Naive thymus-derived CD4-positive, alpha-beta T cell (primary cell): ENCODE measurements at places on chromosomes 16 and 17. TPM values are rescaled to one million over a fixed set of nuclear protein-coding genes. Genes with fewer than 3 reads are reported as not detected.
A peak's percentile ranks its signal among the peaks of the same experiment; 100 is the strongest.

- no peak overlapping the region for H3K4me3 ChIP-seq
- DNase-seq: no peak
- peaks cover 37% of the 10 kb centered on the region for H3K36me3 ChIP-seq
- H3K27ac ChIP-seq: no peak overlapping the region
- no peaks in the 10 kb centered on the region for H3K4me1 ChIP-seq
Observed at GRCh38 chr17:50487213-50488096, 8.8 kb downstream of the RSAD1 start.

GRCh38 chr17:69948406-69948805 lies 126.6 kb upstream of the KCNJ16 start:
- no peak overlapping the region for H3K4me3 ChIP-seq
- H3K27ac ChIP-seq: no peak overlapping the region
- no peaks in the 10 kb centered on the region for H3K4me1 ChIP-seq
- no peaks in the 10 kb centered on the region for H3K27me3 ChIP-seq
- DNase-seq: no peak
- H3K36me3 ChIP-seq: no peaks in the 10 kb centered on the region

GRCh38 chr17:48215583-48216139 lies 108.1 kb downstream of the SNX11 start:
- no peak for DNase-seq
- H3K36me3 ChIP-seq: no peaks in the 10 kb centered on the region
- no peak overlapping the region for H3K4me3 ChIP-seq
- no peak overlapping the region for H3K27ac ChIP-seq

- H3K27ac ChIP-seq: no peak overlapping the region
- DNase-seq: no peak
- no peaks in the 10 kb centered on the region for H3K27me3 ChIP-seq
- H3K4me1 ChIP-seq: no peaks in the 10 kb centered on the region
- H3K4me3 ChIP-seq: no peak overlapping the region
- no peaks in the 10 kb centered on the region for H3K36me3 ChIP-seq
Observed at GRCh38 chr17:69192754-69193153, 35.9 kb downstream of the ABCA10 start.

DNA sequence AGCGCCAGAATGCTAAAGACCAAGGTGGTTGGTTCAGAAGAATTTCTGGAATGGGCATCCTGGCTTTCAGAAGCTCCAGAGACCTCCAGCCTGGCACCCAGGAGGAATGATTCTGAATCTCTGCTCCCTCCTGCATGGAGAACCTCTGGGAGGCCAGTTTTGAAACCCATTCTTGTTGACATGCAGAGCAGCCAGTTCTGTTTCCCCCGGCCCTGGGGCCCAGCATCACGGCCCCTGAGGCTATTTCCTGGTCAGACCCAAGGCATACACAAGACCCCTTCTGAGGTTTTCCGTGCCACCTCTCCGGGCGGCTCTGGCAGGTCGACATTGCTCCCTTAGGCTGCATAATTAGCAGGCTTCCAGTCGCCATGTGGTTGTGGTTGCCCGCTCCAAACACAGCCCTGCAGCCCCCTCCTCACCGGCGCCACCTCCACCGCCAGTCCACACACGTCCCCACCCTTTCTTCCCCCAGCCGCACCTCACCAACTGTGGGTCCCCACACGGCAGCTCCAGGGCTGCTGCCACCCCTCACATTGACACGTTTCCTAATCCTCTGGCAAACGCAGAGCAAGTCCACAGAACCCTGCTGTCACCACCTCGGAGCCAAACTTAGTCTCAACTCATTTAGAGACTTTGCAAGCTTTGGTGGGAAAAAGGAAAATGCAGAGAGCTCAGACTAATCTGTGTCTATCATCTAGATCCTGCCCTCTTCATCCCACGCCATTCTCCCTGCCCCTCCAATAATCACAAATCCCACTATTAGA lies 367.1 kb downstream of the SOX9 start:
- H3K27me3 ChIP-seq: no peaks in the 10 kb centered on the region
- H3K4me3 ChIP-seq: no peak overlapping the region
- no peaks in the 10 kb centered on the region for H3K4me1 ChIP-seq
- no peak overlapping the region for H3K27ac ChIP-seq
- H3K36me3 ChIP-seq: no peaks in the 10 kb centered on the region

GRCh38 chr16:898216-898615 lies 72.6 kb downstream of the LMF1 start:
- H3K36me3 ChIP-seq: no peaks in the 10 kb centered on the region
- no peak overlapping the region for H3K4me3 ChIP-seq
- H3K27ac ChIP-seq: no peak overlapping the region

- H3K27me3 ChIP-seq: no peaks in the 10 kb centered on the region
- H3K4me3 ChIP-seq: peak overlapping the region; percentile 17
- H3K36me3 ChIP-seq: no peaks in the 10 kb centered on the region
- peaks cover 26% of the 10 kb centered on the region for H3K4me1 ChIP-seq
- DNase-seq: no peak
Observed at GRCh38 chr16:88479793-88480760, 27.0 kb downstream of the ZFPM1 start.

GRCh38 chr17:39791111-39791992 lies 53.6 kb downstream of the GRB7 start:
- DNase-seq: peak; percentile 39
- peak overlapping the region; percentile 65 for H3K27ac ChIP-seq
- peaks cover 51% of the 10 kb centered on the region for H3K4me1 ChIP-seq
- peak overlapping the region; percentile 8 for H3K4me3 ChIP-seq
- H3K27me3 ChIP-seq: no peaks in the 10 kb centered on the region
- H3K36me3 ChIP-seq: peaks cover 17% of the 10 kb centered on the region

GRCh38 chr16:87166321-87166720 lies 150.9 kb downstream of the C16orf95 start:
- H3K27ac ChIP-seq: no peak overlapping the region
- no peak overlapping the region for H3K4me3 ChIP-seq
- H3K4me1 ChIP-seq: no peaks in the 10 kb centered on the region
- DNase-seq: no peak
- H3K36me3 ChIP-seq: no peaks in the 10 kb centered on the region

GRCh38 chr17:50737118-50737698 lies 17.8 kb downstream of the LUC7L3 start:
- DNase-seq: no peak
- peaks cover 49% of the 10 kb centered on the region for H3K36me3 ChIP-seq
- peaks cover 5% of the 10 kb centered on the region for H3K4me1 ChIP-seq
- no peaks in the 10 kb centered on the region for H3K27me3 ChIP-seq
- no peak overlapping the region for H3K4me3 ChIP-seq
- H3K27ac ChIP-seq: no peak overlapping the region

- DNase-seq: no peak
- no peak overlapping the region for H3K4me3 ChIP-seq
- H3K27me3 ChIP-seq: no peaks in the 10 kb centered on the region
- no peaks in the 10 kb centered on the region for H3K36me3 ChIP-seq
- H3K4me1 ChIP-seq: peaks cover 39% of the 10 kb centered on the region
- no peak overlapping the region for H3K27ac ChIP-seq
Observed at GRCh38 chr17:7020894-7021664, 1.8 kb upstream of the BCL6B start.

- H3K27ac ChIP-seq: no peak overlapping the region
- no peak for DNase-seq
- no peak overlapping the region for H3K4me3 ChIP-seq
- no peaks in the 10 kb centered on the region for H3K27me3 ChIP-seq
- peaks cover 11% of the 10 kb centered on the region for H3K4me1 ChIP-seq
- H3K36me3 ChIP-seq: no peaks in the 10 kb centered on the region
Observed at GRCh38 chr17:77606865-77607210, 351.7 kb upstream of the TNRC6C start.

GRCh38 chr16:86491640-86492023 lies 18.7 kb upstream of the FOXF1 start:
- no peaks in the 10 kb centered on the region for H3K4me1 ChIP-seq
- H3K4me3 ChIP-seq: no peak overlapping the region
- H3K36me3 ChIP-seq: no peaks in the 10 kb centered on the region
- H3K27ac ChIP-seq: no peak overlapping the region
- DNase-seq: no peak
- H3K27me3 ChIP-seq: no peaks in the 10 kb centered on the region

DNA sequence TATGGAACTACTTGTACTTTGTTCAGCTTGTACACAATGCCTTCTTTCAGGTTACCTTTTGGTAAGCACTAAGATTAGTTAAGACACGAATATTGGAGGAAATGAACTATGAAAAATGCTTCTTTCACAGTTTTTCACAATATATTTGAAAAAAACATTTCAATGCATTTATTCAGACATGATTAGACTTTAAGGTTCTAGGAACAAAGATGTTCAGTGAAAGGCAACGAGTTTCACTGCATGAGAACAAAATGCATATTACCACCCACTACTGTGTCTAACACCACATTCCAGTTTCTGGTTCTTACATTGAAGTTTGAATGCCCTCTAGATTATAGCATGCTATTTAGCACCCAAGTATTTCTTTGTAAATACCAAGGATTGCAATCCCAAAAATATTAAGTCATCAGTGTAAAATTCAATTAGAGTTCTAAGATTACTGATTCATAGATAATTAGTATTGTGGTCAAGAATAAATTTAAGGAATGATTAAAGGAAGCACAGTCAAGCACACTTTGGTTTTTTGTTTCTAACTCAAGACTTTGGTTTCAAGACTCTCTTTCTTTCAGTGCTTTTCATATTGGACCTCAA lies 261.7 kb downstream of the CEP112 start:
- no peak for DNase-seq
- H3K4me3 ChIP-seq: no peak overlapping the region
- no peaks in the 10 kb centered on the region for H3K4me1 ChIP-seq
- H3K27me3 ChIP-seq: no peaks in the 10 kb centered on the region

GRCh38 chr16:28312327-28312726 lies 20.0 kb downstream of the SBK1 start:
- peaks cover 63% of the 10 kb centered on the region for H3K4me1 ChIP-seq
- H3K27me3 ChIP-seq: no peaks in the 10 kb centered on the region
- no peak overlapping the region for H3K4me3 ChIP-seq

- H3K4me3 ChIP-seq: peak overlapping the region; percentile 54
- peak overlapping the region; percentile 91 for H3K27ac ChIP-seq
- H3K27me3 ChIP-seq: no peaks in the 10 kb centered on the region
Observed at GRCh38 chr17:39981207-39981741, 667 bp downstream of the PSMD3 start.

GRCh38 chr16:85162478-85163277 lies 50.4 kb upstream of the CIBAR2 start:
- DNase-seq: no peak
- no peak overlapping the region for H3K4me3 ChIP-seq
- H3K27ac ChIP-seq: no peak overlapping the region
- no peaks in the 10 kb centered on the region for H3K27me3 ChIP-seq
- no peaks in the 10 kb centered on the region for H3K36me3 ChIP-seq

DNA sequence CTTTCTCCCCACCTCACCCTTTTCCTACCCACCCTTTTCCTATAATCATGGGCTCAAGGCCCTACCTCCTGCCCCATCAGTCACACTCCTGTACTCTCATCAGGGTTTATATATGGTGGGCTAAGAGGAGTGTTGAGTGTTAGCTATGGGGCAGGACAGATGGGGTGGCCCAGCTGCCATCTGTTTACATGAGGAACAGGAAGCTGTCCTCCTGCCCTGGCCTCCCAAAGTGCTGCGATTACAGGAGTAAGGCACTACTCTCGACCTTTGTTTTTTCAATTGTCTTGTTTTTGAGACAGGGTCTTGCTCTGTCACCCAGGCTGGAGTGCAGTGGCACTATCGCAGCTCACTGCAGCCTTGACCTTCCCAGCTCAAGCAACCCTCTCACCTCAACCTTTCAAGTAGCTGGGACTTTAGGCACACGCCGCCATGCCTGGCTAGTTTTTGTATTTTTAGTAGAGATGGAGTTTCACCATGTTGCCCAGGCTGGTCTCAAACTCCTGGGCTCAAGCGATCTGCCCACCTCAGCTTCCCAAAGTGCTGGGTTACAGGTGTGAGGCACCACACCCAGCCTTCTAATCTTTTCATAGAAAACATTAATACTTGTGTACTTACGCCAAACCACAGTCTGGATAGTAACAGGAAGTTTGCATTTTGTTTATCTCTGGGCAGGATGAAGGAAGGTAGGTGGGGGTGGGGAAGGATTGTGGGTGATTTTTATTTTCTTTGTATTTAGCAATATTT lies 1.6 kb downstream of the TRADD start:
- no peaks in the 10 kb centered on the region for H3K36me3 ChIP-seq
- peaks cover 43% of the 10 kb centered on the region for H3K4me1 ChIP-seq
- DNase-seq: no peak
- peak overlapping the region; percentile 94 for H3K27ac ChIP-seq
- H3K4me3 ChIP-seq: peak overlapping the region; percentile 78

DNA sequence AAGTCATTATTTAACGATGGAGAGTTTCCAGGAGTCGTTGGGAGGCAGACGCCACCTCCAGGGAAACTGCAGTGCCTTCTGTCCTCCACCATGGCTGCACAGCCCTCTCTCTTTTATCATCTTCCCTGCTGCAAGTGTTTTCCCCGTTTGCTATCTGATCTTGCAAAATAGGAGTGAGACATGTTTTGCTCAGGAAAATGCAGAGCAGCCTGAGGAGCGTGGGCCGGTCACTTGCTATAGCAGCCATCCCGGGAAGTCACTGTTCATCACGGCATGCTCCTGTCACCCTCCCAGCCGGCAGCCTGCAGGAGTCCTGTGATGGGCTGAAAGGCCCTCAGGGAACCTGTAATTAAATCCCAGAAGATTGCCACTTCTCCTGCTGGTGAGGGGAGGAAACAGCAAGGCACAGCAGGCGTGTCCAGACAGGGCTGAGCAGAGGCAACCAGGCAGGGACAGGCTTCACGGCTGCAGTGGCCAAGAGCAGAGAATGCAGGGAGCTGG lies 143.1 kb downstream of the GSG1L start:
- no peak for DNase-seq
- peaks cover 2% of the 10 kb centered on the region for H3K27me3 ChIP-seq
- no peaks in the 10 kb centered on the region for H3K36me3 ChIP-seq
- no peaks in the 10 kb centered on the region for H3K4me1 ChIP-seq
- no peak overlapping the region for H3K27ac ChIP-seq
- H3K4me3 ChIP-seq: no peak overlapping the region

GRCh38 chr16:86046026-86046425 lies 147.1 kb downstream of the IRF8 start:
- no peaks in the 10 kb centered on the region for H3K36me3 ChIP-seq
- H3K4me1 ChIP-seq: peaks cover 8% of the 10 kb centered on the region
- no peak for DNase-seq
- peaks cover 3% of the 10 kb centered on the region for H3K27me3 ChIP-seq
- H3K4me3 ChIP-seq: no peak overlapping the region

- no peak overlapping the region for H3K27ac ChIP-seq
- no peaks in the 10 kb centered on the region for H3K4me1 ChIP-seq
- H3K27me3 ChIP-seq: no peaks in the 10 kb centered on the region
- no peaks in the 10 kb centered on the region for H3K36me3 ChIP-seq
Observed at GRCh38 chr17:63528183-63528582, 5.0 kb downstream of the KCNH6 start.

GRCh38 chr16:73066331-73066926 lies 18.5 kb upstream of the ZFHX3 start:
- H3K4me3 ChIP-seq: no peak overlapping the region
- H3K4me1 ChIP-seq: no peaks in the 10 kb centered on the region
- no peak overlapping the region for H3K27ac ChIP-seq
- H3K27me3 ChIP-seq: no peaks in the 10 kb centered on the region

GRCh38 chr16:30009990-30010843 lies 610 bp downstream of the DOC2A start:
- no peaks in the 10 kb centered on the region for H3K36me3 ChIP-seq
- H3K4me1 ChIP-seq: peaks cover 10% of the 10 kb centered on the region
- no peak for DNase-seq
- H3K27me3 ChIP-seq: peaks cover 8% of the 10 kb centered on the region
- peak overlapping the region; percentile 33 for H3K4me3 ChIP-seq

Gene ATP2C2
- total RNA-seq: not detected

Gene FBXL16
- 42.6 TPM for total RNA-seq

Gene C17orf67
- 5.4 TPM for total RNA-seq

Gene SLC12A3
- total RNA-seq: not detected

Gene NPTX1
- total RNA-seq: 0.22 TPM

Gene DOC2B
- not detected for total RNA-seq

Gene SPATA22
- not detected for total RNA-seq

Gene TSNAXIP1
- 0.24 and 0.74 TPM in 2 replicates for total RNA-seq

Gene DHRS7C
- total RNA-seq: not detected
